Renal cortex interstitium (tissue), 15 donors: ENCODE measurements at places on chromosomes 1 and 21. TPM values are rescaled to one million over a fixed set of nuclear protein-coding genes. Genes with fewer than 3 reads are reported as not detected.

DNA sequence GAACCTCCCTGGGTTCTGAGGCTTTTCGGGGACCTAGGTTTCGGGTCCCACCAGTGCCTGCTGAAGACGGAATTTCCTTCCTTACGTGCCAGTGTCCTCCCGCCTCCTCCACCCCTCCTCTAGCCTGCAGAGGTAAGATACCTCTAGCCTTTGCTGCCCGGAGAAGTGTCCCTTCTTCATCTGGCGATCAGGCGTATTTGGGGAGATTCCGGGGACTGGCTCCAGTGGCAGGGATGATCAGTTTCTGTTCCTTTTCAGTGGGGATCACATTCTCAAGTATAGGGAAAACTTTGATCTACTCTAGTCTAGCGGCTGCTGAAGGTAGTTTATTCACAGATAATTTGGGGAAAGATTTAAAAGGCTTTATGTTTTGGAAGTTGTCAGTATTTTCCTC, 674 bp downstream of the CEP350 start:
- DNase-seq, result peak; percentile 10

DNA sequence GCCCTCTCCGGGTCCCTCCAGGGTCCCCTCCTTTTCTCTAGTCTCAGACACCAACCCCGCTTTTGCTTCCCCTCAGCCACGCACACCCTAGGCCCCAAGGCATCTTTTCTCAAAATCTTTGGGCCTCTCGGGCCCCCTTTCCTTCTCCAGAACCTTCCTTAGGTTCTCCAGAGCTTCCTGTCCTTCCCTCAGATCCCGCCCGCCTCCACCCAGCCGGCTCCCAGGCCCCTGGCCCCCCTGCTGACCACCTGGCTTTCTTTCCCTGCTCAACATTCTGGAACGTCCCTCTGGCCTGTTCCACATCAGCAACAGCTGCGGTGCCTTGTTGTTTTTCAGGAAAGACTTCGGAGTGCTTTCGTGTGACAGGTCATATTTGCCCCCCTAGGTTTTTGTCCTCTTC, 1.2 kb downstream of the ZDHHC18 start:
- DNase-seq, result no peak

GRCh38 chr1:11472741-11473140, 6.2 kb upstream of the DISP3 start:
- no peak for DNase-seq

Gene DCST1
- polyA plus RNA-seq, result 0.12 TPM

DNA sequence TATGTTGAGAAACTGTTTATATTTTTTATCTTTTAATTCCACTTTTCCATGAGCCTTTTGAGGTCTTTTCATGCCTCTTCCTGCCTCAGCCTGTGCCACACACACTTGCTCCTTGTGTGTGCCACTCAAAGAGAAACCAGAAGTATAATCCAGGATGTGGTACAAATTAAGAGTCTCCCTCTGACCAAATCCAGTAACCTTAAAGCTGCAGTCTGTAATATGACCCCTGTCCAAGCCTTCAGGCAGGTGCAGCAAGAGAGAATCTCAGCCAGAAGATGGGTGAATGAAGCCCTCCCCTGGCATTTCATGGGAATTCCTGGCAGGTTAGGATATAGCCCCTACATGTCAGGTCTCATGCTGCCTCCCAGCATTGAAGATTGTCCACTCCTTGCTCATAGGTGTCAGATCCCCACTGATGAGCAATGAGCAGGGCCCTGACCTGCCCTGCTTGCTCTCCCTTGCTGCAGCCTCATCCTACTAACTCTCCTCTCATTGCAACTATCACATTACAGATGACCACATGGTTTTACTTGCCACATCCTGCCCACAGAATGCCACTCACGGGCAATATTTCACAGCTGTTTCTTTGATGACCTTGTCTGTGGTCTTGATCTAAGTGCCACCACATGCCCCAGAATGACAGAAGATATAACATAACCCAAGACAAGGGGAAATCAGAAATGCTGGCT, 169.3 kb downstream of the SEC16B start:
- DNase-seq, result no peak

DNA sequence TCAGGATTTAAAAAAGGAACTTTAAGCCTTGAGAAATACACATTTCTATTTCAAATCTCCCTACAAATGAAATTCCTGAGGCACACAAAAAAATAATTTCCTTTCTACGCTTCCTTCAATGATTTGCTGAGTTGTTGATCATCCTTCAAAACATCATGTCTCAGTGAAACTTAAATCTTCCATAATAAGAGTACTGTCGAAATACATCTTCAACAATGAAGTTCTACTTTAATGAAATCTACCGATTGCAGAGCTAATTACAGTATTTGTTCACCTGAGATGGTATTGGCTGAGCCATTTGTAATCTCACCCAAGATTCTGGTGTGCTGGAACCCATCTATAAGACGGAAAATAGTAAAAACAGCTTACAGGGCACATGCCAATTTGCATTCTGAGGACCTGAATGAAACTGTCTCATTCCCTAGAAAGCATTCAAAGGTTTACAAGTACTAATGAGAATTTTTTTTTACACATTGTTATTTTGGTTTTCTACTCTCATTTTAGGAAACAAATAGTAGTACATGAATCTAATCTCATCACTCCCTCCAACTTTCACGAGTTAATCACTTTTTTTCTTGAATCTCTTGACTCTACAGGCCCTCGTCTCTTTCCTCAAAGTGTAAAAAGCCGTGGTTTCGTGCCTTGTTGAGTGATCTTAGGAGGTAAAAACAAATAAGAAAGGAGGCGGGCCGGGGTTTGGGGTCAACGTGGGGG, 1.1 kb downstream of the CHML start:
- no peak for DNase-seq

Gene SIK1
- 5.7 TPM for polyA plus RNA-seq
